ENCODE measurements at places on chromosomes 5 and 9.

GRCh38 chr5:143739746-143740145 is 72.2 kb upstream of the HMHB1 start:
- DNase-seq: no peak

DNA sequence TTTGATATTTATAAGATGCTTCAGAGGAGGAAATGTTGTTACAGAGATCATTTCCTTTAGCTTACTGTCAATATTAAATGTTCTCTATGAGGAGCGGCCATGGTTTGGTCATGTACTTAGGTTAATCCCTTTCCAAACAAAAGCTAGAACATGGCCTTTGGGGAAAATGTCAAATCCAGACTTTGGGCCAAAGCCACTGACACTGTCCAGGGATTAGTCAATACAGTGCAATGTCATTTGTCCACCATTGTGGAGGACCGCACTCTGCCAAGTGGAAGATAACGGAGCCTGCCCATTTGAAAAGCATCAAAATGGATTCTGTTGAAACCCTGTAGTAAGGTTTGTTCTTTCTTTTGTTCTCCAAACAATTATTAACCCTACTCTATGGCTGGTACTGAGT is 50.1 kb downstream of the FRMPD1 start:
- DNase-seq: no peak

DNA sequence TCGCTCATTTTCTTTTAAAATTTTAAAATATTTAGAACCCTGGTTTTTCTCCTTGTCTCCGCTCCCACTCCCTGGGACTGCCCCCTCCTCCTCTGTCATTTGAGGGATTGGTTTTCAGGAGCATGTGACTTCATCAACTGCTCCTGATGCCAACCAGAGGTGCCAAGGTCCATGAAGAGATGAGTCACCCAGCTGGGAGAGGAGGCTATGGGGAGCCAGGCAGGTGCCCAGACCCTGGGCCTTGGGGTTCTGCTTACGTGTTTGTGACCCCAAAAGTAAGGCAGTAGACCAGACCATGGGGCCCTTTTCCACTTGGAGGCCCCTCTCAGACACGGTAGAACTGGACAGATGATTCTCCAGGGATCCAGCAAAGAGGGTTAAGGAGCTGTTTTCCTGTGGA is 167.0 kb downstream of the FGF18 start:
- DNase-seq: no peak

- DNase-seq: no peak
Measured at GRCh38 chr9:98529841-98530240, 178.9 kb downstream of the GABBR2 start.

- DNase-seq: peak; percentile 89
Measured at GRCh38 chr9:134641173-134641989, at the start of gene COL5A1. COL5A1 (plus strand) TSS chr9:134641803; CDS start chr9:134642188, 385 bp downstream.

DNA sequence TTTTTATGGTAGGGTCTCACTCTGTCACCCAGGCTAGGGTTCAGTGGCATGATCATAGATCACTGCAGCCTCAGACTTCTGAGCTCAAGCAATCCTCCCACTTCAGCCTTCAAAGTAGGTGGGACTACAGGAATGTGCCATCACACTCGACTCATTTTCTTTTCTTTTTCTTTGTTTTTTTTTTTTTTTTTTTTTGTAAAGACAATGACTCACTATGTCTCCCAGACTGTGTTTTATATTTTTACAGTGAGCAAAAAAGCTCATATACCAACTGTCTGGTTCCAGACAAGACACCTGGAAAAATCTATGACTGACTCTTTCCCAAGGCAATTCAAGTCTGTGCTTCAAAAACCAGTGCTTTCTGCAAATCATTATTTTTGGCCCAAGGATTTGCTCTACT is 10.8 kb upstream of the FOXD1 start:
- DNase-seq: no peak

DNA sequence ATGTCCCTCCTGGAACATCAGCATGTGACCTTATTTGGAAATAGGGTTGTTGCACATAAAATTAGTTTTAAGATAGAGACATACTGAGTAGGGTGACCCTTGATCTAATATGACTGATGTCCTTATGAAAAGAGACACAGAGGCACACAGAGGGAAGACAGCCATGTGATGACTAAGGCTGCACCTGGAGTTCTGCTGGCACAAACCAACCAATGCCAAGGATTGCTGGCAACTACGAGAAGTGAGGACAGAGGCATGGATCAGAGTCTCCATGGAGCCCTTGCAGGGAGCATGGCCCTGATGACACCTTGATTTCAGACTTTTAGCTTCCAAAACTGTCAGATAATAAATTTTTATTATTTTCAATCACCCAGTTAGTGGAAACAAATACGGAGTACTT is 101.9 kb downstream of the FBXL7 start:
- DNase-seq: no peak

DNA sequence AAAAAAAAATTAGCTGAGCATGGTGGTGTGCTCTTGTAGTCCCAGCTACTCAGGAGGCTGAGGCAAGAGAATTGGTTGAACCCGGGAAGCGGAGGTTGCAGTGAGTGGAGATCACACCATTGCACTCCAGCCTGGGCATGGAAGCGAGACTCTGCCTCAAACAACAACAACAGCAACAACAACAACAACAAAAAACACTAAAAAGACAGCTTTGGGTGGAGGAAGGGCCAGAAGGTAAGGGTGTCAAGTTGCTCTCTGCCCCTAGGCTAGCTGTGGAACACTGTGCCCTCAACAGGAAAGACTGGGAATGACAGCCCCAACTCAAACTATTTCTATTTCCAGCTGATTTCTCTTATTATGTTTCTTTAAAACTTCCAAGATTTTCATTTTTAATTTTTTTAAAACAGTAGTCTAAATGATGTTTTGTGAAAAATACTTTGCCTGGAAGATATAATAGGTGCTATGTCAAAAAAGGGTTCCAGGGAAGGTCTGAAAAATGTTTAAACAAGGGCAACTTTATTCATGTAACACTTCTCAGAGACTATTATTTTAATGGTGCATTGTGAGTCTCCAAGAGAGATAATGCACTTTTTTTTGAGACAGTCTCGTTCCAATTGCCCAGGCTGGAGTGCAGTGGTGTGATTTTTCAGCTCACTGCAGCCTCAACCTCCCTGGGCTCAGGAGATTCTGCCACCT is 29.9 kb downstream of the CLINT1 start:
- peak; percentile 45 for DNase-seq

DNA sequence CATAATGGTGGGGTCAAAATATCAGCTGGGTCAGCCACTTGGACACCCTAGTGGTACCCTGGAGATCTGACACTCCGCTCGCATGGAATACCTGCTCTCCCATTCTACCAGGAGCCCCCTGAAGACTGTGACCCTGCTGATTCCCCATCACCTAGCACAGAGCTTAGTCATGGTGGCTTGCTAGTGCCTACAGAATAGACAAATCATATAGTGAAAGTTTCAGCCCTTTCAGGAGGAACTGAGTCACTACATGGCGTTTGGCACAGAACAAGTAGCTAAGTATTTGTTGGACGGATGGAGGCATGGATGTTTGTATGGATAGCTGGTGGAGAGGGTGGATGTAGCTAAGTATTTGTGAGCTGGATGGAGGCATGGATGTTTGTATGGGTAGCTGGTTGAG is 65.3 kb downstream of the LMX1B start:
- DNase-seq: no peak
